ENCODE measurements at places on chromosomes 6 and 20.

DNA sequence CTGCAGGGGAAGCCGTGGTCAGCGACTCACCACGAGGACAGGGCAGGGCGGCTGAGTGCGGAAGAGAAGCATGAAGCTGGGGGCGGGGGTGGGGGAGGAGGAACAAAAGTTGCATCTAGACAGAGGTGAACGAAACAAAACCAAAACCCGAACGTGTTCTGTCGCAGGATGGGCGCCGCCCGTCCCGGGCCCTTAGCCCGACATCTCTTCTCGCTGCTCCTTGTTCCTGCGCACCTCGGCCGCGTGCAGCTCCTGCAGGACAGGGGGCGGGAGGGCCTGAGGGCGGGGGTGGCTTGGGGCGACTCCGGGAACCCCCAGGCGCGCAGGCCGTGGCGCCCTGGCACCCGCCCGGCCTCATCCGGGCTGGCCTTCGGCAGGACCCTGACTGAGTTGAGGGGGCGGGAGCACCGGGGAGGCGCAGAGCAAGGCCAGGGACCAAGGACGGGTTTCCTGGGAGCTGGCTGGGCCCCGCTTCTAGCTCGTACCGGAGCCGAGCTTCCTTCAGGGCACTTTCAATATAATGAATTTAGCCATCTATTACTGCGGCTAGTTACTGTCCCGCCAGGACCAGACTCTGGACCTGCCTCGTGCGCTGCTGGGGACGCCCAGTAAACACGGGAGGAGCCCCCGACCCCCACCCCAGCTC is 12.0 kb downstream of the STMN3 start:
- no peak for DNase-seq

DNA sequence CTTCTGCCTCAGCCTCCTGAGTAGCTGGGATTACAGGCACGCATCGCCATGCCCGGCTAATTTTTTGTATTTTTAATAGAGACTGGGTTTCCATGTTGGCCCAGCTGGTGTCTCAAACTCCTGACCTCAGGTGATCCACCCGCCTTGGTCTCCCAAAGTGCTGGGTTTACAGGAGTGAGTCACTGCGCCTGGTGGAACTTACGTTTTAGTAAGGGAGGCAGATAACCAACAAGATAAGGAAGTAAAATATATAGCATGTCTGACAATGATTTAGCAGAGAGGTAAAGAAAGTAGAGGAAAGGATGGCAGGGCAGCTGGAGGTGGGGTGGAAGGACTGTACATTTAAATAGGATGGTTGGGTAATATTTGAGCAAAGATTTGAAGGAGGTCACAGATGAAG is 12.8 kb upstream of the MYMX start:
- no peak for DNase-seq

DNA sequence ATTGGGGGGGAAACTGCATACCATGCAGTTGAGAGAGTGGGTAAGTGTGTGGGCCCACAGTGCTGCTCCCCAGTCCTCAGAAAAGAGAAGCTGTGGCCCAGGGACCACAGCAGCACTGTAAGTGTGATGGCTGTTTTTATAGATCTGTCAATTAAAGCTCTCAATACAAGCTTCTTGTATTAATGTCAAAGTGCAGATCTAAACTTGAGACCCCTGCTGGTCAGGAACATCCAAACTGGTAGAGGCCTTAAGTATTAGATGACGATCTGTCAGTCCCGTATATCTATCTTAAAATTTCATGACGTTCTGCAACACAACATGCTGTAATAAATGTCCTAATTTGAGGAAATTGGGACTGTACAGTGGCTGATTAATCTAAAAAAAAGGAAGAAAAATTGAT is 74.8 kb downstream of the TULP4 start:
- DNase-seq: no peak

DNA sequence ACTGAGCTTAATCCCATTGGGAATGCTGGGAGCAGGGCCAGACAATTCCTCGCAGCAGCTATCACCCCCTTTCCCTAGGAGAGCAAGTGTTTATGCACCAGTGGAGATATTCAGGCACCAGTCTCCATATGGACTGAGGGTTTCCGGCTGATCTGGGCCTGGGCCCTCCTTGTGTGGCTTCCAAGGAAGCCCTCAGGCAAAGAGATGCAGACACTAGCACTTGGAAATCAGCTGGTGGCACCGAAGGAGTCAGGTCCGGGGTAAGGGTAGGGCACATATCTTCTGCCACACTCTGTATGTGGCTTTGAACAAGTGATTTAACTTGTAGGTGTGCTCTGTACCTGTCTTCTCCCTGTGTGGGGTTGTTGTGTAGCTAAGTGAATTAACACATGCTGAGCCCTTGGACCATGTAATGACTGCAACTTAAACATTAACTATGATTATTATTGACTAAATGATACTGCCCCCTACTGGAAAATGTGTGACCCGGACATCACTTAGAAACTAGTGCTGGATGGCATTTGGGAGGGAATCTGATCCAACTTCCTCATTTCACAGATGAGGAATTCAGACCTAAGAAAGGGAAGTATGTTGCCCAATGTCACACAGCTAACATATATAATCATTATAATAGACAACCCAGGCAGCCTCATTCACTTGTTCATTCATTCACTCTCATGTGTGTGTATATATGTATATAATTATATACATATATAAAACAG is 19.3 kb upstream of the WFDC2 start:
- no peak for DNase-seq

- no peak for DNase-seq
These were observed 80.3 kb downstream of the ASXL1 start for GRCh38 chr20:32438331-32438858.

- no peak for DNase-seq
These were observed 5.4 kb downstream of the TGM3 start for GRCh38 chr20:2301164-2301622.

DNA sequence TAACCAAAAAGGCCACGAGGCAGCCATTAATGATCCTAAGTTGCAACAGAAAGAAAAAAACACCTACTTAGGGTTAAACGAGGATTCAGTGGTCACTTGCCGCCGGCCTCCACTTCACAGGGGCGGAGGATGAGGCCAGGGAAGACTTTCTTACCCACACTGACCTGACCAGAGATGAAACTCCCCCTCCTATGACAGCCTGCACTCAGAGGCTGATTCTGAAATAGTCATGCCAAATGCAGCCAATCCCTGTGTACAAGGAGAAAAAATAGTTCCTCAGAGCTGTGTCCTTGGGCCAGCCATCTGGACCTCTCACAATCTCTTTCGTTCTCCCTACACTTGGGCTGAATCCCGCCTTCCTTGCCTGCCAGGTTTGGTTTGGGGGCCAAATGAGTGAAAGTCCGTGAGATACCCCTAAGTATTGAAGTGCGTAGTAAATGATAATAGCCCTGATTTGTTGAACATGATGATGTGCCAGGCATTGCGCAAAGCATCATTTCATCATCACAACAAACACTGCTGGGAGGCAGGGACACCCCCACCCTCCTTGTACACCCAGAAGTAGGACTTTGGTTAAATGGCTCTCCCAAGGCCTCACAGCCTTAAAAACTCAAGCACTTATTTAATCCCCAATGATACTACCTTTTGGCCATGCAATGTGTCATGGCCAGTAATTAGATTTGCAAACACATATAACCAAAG is 3.2 kb upstream of the IRF4 start:
- no peak for DNase-seq

GRCh38 chr6:142055219-142055618 is 77.5 kb upstream of the GJE1 start:
- no peak for DNase-seq

- no peak for DNase-seq
These were observed 48.4 kb downstream of the PHACTR2 start for GRCh38 chr6:143726015-143726647.

- no peak for DNase-seq
These were observed 13.9 kb upstream of the NAA20 start for GRCh38 chr20:20003031-20003954.

DNA sequence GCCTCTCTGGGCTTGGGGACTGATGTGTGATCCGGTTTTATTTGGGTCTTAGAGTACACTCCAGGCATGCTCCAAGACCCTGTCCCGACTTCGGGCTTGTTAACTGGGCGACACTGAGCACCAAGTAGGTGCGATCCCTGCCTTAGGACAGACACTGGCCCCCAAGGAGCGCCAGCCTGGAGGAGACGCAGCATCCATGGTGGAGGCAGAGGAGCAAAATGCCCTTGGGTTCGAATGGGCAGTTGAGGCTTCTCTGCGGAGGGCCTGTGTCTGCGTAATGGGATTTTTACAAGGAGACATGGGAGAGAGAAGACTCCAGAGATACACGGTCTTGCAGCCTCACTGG is 593 bp upstream of the LEMD2 start:
- no peak for DNase-seq

GRCh38 chr6:17705778-17706579 is 746 bp downstream of the NUP153 start:
- DNase-seq: no peak

DNA sequence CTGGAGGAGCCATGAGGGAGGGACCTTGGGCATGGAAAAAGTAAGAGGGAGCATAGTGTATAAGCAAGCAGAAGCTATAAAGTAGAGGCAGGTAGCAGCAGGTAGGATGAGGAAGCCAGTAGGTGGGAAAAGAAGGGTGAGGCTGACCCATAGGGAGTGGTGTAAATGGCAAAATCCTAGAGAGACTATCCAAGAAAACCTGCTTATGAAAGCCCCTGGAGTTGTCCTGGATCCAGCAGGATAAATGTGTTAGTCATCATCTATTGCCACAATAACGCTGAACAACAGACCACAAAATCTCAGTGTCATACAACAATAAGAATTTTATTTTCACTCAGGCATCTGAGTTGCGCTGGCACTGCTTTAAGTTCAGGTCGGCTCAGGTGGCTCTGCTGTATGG is 30.2 kb downstream of the CHD6 start:
- DNase-seq: no peak

DNA sequence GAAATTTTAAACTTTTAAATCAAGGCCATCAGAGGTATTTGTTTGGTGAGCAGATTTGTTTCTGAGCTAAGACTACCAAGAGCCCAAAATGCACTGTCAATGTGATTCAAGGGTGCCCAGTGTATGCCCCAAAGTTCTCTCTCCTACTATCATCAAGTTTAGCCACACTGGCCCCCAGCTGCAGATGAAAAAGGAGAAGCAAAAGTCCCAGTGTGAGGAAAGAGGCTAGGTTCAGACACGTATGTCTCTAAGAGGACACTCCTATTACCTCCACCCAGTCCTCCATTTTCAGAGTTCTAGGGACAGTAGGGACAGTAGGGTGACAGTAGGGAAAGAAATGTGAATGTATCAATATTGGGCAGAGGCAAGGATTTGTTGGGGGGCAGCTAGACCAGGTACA is 230.8 kb downstream of the CD83 start:
- DNase-seq: no peak

- no peak for DNase-seq
These were observed 6.9 kb downstream of the EDN3 start for GRCh38 chr20:59307270-59307669.

DNA sequence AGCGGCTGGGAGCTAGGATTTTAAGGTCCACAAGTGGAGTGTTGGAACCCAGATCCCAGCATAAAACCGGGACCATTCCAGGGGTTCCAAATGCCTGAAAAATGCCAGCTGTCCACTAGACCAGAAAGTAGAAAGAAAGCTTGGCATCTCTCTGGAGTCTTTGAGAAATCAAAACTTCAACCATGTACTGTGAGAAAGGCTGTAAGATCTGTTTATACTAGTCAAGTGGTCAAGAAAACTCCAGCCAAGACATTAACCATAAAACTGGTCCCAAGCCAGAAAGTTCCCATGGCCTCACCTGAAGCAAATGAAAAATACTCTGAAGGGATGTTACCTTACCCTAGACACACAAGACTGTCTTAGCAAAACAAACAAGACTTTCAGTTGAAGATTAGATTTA is 112.6 kb downstream of the DCDC2 start:
- no peak for DNase-seq

DNA sequence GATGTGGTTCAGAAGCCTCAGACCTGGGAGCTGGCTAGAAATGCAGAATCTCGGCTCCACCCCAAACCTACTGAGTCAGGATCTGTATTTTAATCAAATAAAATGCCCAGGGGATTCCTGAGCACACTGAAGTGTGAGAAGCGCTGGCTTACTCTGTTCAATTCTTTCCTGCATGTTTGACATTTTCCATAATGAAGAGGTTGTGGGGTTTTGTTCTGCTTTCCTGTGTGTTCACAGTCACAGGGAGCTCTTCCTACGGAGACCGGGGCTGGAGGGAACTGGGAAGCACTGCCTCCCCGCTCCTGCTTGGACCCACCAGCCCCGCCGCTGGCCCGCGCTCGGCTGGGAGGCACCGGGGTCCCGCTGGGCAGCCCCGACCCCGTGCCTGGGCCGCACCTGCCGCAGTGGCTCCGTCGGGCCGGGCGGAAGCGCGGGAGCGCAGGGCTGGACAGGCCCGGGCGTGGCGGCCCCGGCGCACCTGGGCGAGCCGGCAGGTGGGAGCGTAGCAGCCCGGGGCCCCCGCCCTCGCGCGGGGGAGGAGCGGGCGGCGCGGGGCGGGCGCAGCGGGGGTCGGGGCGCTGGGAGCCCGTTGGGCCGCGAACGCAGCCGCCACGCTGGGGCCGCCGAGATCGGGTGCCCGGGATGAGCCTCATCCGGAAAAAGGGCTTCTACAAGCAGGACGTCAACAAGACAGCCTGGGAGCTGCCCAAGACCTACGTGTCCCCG is at the start of gene MAPK13:
MAPK13 (plus strand) TSS at position 573 of the 726 bp plus-strand sequence; CDS start at position 643, 70 bp downstream.
- no peak for DNase-seq

DNA sequence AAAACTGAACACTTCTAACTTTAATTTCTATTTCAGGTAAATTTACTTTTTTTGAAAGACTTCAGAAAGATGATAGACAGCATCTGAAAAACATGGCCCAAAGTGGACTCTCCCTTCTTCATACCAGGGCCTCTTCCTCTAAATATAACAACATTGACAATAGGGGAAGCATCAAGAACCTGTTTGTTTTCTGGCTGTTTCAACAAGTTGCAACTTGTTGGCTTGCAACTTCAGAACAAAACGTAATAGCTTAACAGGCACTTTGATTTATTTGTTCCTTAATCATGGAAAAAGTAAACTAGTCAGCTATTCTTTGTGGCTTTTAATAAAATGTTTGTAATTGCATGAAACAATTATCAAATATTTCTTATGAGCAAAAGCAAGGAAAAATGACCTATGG is 34.3 kb downstream of the RGS17 start:
- DNase-seq: no peak

DNA sequence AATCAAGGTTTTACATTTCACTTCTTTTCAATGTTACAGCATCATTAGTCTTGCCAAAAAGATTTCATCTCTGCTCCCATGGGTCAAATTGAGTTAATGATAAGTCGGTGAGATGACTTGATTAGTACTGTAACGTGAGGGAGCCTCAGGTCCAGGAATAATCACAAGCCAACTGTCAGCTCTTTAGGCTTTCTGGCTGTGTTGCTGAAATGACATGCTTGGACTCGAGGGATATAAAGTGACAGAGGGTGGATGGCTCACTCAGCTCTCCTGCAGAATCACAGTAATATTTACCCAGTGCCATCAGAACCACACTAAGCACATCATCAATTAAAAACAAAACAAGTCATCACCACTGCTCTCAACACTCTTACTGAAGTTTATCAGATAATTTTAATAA is 196.2 kb upstream of the THEMIS start:
- DNase-seq: no peak

- no peak for DNase-seq
These were observed 230.1 kb downstream of the TFAP2C start for GRCh38 chr20:56859039-56859800.
